CD8-positive, alpha-beta T cell (primary cell): ENCODE measurements at places on chromosomes 1 and 21.

GRCh38 chr1:159898527-159898926, 1.4 kb downstream of the CFAP45 start:
- DNase-seq: no peak

GRCh38 chr1:239587066-239587465, 200.7 kb downstream of the CHRM3 start:
- DNase-seq: peak; percentile 10

- DNase-seq: no peak
These were observed 140.2 kb upstream of the DNAH14 start for GRCh38 chr1:224789311-224789710.

DNA sequence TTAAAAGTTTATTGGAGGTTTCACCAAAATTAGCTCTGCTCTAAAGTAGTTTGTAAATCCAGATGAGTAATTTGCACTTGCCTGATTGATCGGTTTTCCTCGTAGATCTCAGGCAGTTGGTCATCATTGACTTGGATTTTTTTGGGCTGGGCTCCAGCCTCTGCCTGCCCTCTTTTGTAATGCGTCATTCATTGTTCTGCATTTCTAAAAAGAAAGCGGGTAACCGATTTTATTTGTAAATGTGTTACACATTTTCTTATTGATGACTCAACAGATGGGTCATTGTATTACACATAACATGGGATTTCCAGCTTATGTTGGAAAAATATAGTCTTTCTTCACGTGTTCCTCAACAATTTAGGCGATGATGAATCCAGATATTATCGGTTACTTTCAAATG, 5.5 kb downstream of the ETS2 start:
- DNase-seq: no peak

DNA sequence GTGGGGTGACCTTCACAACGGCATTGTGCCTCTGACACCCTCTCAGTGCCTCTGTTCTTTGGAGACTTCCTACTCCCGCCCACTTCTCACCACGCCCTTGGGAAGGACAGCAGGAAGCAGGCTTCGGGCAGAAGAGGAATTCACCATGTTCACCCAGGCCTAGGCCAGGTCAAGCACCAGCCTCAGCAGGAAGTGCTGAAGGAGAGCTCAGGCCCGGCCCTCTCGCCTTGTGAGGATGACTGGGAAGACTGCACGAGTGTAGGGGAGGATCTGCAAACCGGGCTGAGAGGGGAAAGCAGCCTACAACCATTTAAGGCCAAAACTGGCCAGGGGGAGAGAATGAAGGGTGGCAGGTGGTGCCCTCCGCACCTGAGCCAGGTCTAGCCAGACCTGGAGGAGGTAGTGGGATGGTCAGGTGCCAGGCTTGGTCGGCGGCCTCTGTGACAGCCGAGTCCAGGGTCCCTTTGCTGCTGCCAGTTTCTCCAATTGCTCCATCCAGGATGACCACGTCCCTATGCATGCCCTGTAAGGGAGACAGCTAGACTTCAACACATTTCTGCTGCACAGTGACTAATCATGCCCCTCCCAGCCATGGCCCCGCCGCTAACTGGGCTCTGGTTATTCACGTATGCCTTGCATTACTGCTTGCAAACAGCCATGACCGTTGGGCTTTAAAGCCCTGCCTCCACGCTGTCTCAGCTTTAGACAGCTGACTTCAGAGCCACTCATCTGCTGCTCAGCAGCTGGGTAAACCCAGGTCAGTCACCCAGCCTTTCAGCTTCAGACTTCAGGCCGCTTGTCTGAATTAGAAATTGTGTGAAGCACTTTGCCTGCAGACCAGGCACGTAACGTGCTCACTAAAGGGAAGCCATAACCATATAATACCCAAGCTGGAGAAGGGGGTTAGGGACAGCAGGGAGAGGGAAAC, 8.9 kb downstream of the MRTO4 start:
- no peak for DNase-seq

GRCh38 chr1:95098196-95098595, 19.0 kb upstream of the TLCD4 start:
- no peak for DNase-seq

DNA sequence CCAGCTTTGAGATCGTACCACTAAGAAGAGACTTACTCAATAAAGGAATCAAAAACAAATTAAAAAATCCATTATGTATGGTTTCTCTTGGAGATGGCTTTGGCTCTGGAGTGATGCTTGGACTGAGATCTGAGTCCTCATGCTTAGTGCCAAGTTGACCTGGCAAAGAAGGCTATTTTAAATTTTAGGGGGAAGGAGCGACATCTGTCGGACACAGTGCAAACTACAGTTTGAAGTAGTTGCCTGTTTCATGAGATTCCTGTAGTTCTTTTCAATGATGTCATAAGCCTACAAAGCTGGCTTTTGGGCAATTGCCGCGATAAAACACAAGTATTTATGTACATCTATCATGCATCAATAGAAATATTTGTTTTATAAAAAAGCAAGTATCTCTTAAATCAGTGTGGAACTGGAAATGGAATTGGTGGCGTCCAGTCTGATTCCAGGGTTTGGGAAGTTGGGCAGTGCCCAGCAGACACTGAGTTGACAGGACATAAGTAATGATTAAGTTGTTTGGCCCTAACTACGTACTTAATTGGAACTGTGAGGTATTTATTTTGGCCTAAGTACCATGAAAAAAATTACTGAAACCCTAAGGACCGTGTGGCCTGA, 50.0 kb downstream of the TBCE start:
- peak; percentile 67 for DNase-seq

GRCh38 chr1:203686091-203686632, 59.5 kb downstream of the ATP2B4 start:
- no peak for DNase-seq

DNA sequence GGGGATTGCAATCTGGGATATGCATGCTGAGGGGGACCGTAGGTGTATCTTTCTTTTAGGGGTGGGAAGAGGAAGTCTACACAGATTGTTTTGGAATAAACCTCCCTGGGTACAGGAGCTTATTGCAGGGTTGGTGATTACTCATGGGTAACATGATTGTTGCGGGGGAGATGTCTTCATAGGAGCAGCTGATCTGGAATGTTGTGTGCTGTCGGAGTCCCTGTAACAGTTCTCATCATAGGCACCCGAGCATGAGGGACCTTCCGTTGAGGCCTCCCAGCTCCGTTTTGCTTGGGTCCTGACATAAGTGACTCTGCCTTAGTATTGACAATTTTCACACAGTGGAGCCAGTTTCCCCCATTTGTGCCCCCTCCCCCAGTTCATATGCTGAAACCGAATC, 4.2 kb upstream of the PRXL2B start:
- DNase-seq: no peak

- no peak for DNase-seq
These were observed 785.1 kb upstream of the ADGRL4 start for GRCh38 chr1:79791488-79792218.

DNA sequence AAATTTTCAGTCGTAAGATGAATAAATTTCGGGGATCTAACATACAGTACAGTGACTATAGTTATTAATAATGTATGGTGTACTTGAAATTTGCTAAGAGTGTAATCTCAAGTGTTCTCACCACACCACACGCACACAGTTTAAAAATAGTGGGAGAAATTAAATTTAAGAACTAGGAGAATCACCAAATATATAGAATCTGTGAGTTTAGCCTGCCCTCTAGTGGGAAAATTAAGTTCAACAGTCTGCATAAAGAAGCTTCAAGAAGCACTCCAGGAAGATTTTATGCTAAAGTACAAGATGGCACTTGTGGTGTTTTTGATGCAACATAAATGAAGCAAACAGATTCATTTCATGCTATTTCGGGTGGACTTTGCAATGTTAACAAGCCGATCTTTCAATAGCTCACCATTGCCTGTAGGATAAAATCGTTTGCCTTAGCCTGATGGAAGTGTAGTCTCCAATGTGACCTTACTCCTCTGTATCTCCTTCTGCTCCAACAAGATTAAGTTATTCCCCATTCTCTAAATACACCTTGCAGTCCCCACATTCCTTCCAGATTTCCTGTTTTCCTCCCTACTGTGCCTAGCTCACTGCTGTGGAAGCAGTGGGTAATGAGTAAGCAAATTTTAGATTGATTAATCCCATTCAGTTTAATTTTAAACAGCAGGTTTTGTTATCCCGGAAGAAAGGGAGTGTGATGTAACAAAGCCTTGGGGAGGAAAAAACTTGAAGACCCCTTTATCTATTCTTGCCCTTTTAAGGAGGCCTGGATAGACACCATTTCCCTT, 8.7 kb upstream of the PIK3C2B start:
- DNase-seq: no peak
